ENCODE measurements at places on chromosomes 4 and X.

GRCh38 chrX:21738210-21738949 lies 19.5 kb downstream of the SMPX start:
- DNase-seq: no peak

- DNase-seq: no peak
These were observed 226.0 kb downstream of the LDB2 start for GRCh38 chr4:16672421-16672820.

- no peak for DNase-seq
These were observed 42.5 kb downstream of the RTL9 start for GRCh38 chrX:110401135-110401534.

GRCh38 chrX:105461016-105461415 lies 240.5 kb upstream of the TEX13A start:
- no peak for DNase-seq

DNA sequence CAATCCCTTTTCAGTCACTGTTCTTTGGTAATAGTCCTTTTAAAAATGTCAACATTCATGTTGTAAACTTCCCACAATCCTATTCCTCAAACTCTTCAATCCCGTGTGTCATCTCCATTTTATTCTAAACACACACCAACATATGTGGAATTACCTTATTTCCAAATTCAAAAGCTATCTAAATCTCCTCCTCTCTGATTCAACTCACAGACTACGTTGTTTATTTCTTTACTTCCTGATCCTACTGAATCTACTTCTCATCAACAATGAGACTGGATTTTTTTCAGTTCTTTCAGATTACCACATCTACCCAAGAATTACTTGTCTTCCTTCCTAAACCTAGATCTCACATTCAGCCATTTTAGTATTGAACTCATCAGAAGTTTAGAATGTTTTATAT lies 188.2 kb downstream of the GABRB1 start:
- DNase-seq: no peak

DNA sequence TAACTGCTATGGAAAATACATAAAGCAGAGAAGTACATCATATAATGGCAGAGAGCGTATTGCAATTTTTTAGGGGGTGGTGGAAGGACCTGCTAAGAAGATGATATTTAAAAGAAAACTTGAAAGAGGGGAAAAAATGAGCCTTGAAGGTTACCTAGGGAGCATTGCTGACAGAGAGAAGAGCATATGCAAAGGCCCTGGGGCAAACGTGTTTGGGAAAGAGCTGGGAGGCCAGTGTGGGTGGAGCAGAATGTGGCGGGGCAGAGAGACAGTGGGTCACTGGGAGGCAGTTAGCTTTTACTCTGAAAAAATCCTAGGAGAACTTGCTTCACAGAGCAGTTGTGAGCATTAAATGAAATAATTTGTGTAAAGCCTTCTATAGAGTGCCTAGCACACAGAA lies 157.0 kb downstream of the SHROOM3 start:
- DNase-seq: no peak

GRCh38 chr4:73170518-73171198 lies 87.9 kb downstream of the ANKRD17 start:
- DNase-seq: no peak

GRCh38 chr4:52192721-52193135 lies 141.6 kb downstream of the SPATA18 start:
- no peak for DNase-seq

DNA sequence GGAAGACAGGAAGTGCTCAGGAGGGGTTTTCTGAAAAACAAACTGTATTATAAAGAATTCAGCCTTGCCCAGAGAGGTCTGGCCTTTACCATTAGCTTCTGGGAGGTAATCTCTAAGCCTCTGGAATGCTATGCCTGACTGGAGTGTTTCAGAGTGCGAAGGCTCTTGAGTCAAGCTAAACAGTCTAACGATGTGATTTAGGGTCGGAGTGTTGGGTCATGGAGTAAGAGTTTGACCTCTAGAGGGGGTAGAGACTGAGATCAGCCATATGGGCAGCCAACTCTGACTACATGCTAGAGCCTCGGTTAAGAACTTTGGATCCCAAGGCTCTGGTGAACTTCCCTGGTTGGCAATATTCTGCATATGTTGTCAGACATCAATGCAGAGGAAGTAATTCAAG lies 15.0 kb downstream of the BOD1L1 start:
- DNase-seq: no peak

DNA sequence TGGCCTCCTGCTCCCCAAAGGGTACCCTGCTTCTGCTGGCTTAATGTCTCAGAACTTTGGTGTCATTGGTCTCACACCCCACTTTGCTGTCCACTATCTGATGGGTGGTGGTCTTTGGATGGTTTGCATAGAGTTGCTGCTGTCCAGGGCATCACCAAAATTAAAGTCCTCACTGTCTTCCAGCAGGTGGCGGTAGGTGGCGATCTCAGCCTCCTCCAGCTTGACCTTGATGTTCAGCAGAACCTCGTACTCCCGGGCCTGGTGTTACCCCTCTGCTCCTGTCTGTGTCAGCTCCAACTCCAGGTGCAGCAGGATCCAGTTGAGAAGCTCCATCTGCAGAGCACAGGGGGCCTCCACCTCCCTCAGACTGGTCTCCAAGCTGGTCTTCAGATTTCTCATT lies 1169.5 kb upstream of the PABPC4L start:
- DNase-seq: no peak

DNA sequence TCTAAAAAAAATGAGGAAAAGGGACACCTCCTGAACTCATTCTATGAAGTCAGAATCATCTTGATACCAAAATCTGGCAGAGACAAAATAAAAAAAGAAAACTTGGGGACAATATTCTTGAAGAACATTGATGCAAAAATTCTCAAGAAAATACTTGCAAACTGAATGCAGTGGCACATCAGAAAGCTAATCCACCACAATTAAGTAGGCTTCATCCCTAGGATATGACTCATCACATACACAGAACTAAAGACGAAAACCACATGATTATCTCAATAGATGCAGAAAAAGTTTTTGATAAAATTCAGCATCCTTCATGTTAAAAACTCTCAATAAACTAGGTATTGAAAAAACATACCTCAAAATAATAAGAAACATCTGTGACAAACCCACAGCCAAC lies 98.3 kb downstream of the FAM47B start:
- no peak for DNase-seq

DNA sequence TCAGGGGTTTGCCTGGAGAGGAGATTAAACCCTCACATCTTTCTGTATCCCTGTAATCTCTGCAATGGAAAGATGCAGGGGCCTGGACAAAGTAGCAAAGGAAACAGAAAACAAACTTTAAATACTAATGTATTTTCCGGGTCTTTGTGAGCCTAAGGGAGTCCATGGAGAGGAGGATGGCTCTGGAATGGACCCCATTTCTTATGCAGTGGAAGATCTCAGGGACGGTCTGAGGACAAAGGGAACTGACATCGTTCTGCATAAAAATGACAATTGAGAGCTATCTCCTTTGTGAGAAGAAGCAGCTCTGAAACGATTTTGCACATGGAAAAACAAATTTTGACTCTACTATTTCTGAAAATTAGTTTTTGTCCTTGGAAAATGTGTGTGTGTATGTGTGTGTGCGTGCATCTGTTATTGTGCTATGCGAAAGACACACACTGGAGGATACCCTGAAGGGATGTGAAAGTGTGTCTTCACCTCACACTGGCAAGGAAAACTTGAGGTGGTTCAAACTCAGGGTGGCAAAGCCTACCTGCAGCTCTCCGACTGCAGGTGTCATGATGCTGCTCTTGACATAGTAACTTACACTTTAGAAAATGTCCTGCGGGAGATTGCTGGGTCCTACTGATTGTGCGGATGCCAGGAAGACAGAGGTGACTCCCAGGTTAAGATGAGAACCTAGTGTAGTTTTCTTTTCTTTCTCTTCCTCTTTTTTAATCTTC lies 126.4 kb upstream of the JADE1 start:
- no peak for DNase-seq

DNA sequence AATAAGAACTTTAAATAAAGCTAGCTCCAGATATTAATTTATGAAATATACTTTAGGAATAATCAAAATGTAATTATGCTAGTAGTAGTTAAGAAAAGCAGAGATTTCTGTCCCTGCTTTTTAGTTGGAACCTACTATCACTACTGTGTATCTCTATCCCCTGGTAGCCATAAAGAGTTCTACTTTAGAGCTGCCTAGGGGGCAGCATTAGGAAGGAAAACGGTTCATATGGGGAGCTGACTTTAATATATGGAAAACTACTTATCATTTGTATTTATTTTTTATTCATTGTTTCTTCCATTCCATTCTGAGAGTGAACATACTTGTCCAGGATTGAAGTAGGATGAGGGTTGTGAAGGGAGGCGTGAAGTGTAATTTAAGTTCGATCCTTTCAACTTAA lies 40.9 kb downstream of the CPEB2 start:
- DNase-seq: no peak

- no peak for DNase-seq
These were observed 139.9 kb downstream of the CHIC2 start for GRCh38 chr4:53924333-53925049.

Measured in activated CD8-positive, alpha-beta memory T cell treated with anti-CD3 and anti-CD28 coated beads, Interleukin-2, amount 50 U/mL, for 4 hours (primary cell).